Peyer's patch (tissue), 4 donors: ENCODE measurements at places on chromosomes 7 and 10. TPM values are rescaled to one million over a fixed set of nuclear protein-coding genes. Genes with fewer than 3 reads are reported as not detected.

The KIF20B gene
- 4.9 TPM for total RNA-seq

The GIGYF1 gene
- 126 TPM for total RNA-seq

- DNase-seq = no peak
These were observed 22.3 kb upstream of the COMMD3 start for GRCh38 chr10:22293747-22294404.

DNA sequence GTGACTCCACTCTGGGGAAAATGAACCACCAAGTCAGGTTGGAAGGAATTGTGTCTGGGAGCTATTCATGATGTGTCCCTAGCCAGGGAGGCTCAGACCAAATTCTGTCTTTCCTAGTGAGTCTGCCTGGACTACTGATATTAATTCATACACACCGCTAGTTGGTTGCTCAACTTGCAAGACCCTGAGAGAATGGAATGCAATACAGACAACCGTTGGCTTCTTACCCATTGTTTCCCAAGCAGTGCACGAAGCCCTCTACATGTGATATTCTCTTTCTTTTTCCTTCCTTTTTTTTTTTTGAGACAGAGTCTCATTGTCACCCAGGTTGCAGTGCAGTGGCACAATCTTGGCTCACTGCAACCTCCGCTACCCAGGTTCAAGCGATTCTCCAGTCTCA, 19.4 kb upstream of the SRGN start:
- no peak for DNase-seq

DNA sequence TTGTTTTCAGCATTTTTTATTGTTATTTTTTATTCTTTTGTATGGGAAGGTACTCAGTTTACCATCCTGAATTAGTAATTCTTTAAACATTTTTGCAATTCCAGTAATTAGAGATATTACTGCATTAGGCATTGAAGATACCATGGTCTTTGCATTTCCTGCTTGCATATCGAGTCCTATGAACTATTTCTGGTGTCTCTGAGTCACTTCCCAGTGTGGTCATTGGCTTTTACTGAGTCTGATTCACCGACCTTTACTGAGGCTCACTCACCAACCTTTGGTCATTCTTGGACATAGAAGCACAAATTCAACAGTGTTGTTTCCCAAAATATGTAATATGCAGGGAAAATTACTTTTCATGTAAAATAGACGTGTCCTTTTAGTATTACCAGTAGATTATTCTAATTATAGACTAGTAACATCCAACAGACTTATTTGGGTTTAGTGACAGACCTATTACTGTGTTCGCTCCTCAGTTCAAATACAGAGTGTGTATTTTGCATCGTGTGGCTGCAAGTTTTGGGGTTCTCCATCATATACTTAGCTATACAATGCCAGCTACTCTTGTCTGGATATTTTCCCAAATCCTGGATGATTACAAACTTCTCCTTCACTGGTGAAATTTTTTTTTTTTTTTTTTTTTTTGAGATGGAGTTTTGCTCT, 180.7 kb upstream of the PRSS1 start:
- DNase-seq = no peak

DNA sequence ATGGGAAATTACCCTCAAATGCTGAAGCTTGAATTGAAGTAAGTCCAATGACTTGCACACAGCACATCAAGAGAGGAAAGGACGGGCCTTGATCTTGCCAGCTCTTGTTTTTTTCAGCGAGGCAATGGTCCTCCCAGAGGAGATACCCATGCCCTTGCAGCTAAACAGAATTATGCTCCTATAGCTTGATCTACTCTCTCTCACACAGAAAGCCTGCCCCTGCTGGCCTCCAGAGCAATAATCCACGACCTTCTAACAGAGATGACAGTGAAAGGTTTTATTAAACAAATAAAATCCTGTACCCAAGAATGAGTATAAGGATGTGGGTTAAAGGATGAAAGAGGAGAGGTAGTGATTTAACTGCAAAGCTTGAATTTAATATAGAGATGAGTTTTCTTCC, 268.0 kb downstream of the ADRA2A start:
- DNase-seq = no peak

DNA sequence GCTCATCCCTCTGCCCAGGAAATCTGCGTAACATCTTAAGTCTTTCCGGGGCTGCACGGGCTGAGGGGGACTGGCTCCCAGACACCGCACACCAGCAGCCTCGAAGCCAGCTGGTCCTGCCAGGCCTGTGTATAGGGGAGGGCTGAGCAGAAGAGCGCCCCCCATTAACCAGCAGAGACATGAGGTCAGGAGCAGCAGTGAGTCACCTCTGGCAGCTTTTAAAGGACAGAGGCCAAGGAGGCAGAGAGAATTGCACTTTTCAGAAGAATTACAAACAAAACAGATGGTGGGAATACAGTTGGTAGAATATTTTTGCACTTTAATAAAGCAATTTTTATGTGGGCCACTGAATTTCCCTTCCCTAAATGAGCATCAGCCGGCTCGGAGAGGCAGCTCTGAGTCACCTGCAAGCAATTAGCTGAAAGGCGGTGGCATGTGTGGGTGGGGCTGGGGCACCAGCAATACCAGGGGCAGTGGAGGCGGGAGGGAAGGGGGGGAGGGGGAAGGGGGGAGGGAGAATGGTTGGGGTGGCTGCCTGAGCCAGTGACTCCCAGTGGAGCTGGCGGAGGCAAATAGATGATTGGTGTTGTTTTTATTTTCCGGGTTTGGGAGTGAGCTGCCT, 39.1 kb downstream of the GOLGA7B start:
- DNase-seq = peak; percentile 34

- DNase-seq = no peak
These were observed 2.2 kb upstream of the CCNJ start for GRCh38 chr10:96041146-96041545.
